Stimulated activated CD4-positive, alpha-beta T cell treated with anti-CD3 and anti-CD28 coated beads, TNF-alpha, amount 100 ng/mL, for 48 hours (primary cell): ENCODE measurements at places on chromosomes 6 and 20.

DNA sequence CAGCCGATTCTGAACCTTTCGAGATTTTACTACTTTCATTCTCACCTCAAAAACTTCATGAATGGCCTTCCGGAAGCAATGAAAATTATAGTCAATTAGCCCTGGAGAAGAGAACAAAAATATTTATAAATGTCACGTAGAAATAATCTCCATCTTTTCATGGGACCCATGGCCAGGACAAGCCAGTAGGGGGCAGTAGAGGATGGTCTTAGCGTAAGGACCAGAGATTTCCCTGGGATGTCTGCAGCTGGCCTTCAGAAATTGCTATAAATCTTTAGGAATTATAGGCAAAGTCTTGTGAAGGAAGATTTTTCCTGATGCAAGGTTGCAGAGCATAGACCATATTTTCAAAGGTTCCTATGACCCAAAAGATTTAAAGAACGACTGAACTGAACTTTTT is 15.6 kb upstream of the UBE2J1 start:
- DNase-seq, result peak; percentile 71

- DNase-seq, result peak; percentile 31
These were observed 302.7 kb upstream of the ZFP64 start for GRCh38 chr20:52494244-52494643.

DNA sequence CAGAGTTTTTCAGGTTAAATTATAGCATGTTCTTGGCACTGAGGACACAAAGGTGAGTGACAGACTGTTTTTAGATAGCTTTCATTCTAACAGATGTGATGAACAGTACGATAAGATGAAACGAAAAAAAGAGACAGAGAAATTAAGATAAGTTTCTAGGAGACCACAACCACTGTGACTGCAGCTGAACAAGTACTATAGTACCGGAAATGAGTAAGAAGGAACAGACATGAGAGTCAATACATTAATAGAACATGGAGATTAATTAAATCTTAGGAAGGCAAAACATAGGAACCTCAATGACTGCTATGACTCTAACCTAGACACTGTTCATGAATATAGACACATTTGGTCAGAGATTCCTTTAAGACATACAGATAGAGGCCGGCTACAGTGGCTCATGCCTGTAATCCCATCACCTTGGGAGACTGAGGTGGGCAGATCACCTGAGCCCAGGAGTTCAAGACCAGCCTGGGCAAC is 40.2 kb downstream of the HBS1L start:
- no peak for DNase-seq

DNA sequence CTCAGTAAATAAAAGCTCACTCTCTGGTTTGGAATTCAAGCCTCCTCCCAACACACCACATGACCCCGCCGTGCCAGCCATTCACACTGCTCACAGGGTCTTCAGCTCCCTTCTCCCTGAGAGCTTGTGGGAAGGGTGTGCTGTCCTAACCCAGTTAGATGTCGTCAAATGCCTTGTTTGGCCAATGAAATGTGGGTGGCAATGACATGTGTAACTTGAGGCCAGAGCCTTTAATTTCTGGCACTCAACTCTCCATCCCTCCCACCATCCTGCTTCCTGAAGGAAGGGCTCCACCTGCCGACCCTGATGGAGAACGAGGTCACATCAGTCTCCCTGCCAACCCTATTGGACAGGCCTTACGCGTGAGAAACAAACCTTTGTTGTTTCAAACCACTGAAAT is 224.5 kb upstream of the AGPAT4 start:
- DNase-seq, result no peak

DNA sequence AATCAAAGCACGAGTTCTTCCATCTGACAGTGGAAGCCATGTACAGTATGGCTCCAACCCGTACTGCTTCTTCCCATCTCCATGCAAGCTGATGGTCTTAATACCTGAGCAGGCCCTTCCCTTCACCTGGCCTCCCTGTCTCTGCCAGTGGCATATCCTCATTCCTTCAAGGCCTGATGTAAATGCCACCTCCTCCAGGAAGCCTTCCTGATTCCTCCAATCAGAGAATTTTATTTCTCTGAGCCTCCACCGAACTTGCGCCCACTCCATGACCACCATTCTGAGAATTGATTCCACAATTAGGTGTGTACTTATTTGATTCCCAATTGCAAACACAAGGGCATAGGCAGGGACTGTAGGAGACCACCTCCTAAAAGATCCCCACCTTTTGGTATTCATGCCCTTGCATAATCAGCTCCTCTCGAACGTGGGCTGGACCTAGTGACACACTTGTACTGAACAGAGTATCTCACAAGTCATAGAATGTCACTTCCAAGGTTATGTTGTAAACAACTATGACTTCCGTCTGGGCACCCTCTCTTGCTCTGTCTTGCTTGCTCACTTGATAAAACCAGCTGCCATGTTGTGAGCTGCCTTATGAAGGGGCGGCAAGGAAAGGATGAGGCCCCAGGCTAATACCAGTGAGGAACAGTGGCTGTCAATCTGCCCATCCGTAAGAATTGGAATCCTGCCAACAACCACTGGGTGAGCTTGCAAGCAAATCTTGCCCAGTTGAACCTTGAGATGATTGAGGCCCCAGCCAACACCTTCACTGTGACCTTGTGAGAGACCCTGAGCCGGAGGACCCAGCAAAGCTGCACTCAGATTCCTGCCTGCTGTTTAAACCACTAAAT is 38.8 kb downstream of the CPNE5 start:
- DNase-seq, result no peak
